Naive thymus-derived CD8-positive, alpha-beta T cell (primary cell): ENCODE measurements at places on chromosomes 11 and 22.

- no peak for DNase-seq
Measured at GRCh38 chr22:42194953-42195352, 64.3 kb upstream of the CYP2D6 start.

DNA sequence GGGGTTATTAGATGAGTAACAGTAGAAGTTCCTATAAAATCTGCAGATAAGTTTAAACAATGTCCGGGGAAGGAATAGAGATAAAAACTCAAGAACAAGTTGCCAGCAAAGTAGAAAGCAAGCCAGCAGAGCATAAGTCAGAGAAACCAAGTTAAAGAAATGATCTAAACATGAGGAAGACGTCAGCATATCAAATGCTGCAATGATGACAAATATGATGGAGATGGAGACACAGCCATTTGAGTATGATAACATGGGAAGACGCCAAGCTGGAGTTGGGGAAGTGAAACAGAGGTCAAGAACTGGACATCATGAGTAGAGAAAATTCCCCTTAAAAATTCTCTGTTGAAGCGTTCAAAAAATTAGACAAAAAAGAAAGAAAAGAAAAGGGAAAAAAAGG is 571.5 kb downstream of the CNTN5 start:
- no peak for DNase-seq

DNA sequence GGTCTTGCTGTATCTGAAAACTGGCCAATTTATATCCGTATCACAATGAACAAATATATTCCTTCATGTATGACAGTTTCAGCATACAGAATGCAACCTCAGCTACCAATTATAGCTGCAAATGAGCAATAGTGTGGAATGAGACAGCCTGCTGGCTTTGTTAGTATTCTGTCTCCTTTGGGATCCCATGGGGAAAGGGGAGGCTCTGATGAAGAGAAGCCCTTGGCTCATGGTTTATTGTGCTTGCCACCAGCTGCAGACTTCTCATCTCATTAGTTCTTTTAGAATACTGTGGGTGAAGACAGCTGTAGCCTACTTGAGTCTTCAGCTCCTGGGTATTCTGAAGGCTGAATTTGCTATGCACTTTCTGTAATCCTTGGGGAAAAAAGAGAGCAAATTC is 42.4 kb downstream of the PITPNB start:
- no peak for DNase-seq

DNA sequence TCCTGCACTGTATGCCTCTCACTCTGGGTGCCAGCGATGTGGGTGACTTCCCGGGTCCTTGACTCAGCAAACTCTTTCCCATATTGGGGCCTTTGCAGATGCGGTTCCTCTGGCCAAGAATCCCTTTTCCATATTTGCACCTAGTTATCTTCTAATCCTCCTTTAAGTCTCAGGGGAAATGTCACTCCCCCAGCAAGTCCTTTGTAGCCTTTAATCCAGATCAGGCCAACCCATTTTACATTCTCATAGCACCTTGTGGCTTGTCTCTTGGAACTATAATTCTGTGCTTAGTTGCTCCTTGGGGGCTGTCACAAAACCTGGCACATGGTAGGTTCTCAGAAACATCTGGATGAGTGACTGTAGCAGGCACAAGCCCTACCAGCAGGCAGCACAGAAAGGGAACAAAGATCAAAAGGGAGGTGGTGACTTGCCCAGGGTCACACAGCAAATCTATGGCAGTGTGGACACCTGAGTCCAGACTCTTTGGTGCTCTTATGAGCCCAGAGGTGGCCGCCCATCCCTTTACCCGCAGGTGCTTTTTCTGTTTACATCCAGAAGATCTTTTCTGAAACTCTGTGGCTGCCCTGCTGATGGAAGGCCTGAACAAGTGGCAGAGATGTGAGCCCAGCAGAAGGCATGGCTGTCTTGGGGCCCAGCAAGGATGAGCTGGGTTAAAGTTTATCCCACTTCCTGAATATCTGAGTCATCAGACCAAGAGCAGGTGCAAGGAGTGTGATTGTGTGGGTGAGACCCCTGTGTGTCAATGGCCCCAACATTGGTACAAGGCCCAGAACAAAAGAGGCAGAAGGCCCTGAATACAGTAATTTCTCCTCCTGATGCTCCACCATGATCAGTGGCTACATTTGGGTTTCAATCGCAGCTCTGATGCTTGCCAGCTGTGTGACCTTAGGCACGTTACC is 78.6 kb upstream of the GRK3 start:
- DNase-seq, result no peak
